ENCODE measurements at places on chromosomes 1 and 21. TPM values are rescaled to one million over a fixed set of nuclear protein-coding genes. Genes with fewer than 3 reads are reported as not detected.

- DNase-seq: no peak
- no peak overlapping the region for H3K27ac ChIP-seq
- no peak overlapping the region for H3K4me3 ChIP-seq
Measured at GRCh38 chr21:39363607-39364555, 15.0 kb upstream of the HMGN1 start.

GRCh38 chr1:19476450-19477190, 8.7 kb downstream of the CAPZB start:
- peak overlapping the region; percentile 95 for H3K27ac ChIP-seq
- H3K27me3 ChIP-seq: no peaks in the 10 kb centered on the region
- H3K4me1 ChIP-seq: peaks cover 93% of the 10 kb centered on the region
- peak overlapping the region; percentile 73 for H3K4me3 ChIP-seq
- peak; percentile 61 for DNase-seq
- H3K36me3 ChIP-seq: peaks cover 62% of the 10 kb centered on the region

GRCh38 chr1:43282220-43283195, 2.9 kb downstream of the C1orf210 start:
- peaks cover 8% of the 10 kb centered on the region for H3K27me3 ChIP-seq
- H3K4me3 ChIP-seq: no peak overlapping the region
- DNase-seq: no peak

GRCh38 chr1:238476841-238477240, 586.1 kb upstream of the ZP4 start:
- H3K4me1 ChIP-seq: no peaks in the 10 kb centered on the region
- no peak overlapping the region for H3K27ac ChIP-seq
- H3K36me3 ChIP-seq: no peaks in the 10 kb centered on the region
- H3K27me3 ChIP-seq: no peaks in the 10 kb centered on the region
- no peak for DNase-seq

- no peak overlapping the region for H3K27ac ChIP-seq
- H3K4me3 ChIP-seq: no peak overlapping the region
- peaks cover 7% of the 10 kb centered on the region for H3K36me3 ChIP-seq
- H3K27me3 ChIP-seq: peaks cover 3% of the 10 kb centered on the region
- no peak for DNase-seq
Measured at GRCh38 chr1:172917972-172918371, 132.8 kb downstream of the TNFSF18 start.

GRCh38 chr1:81305997-81306452, 494.7 kb upstream of the ADGRL2 start:
- no peak overlapping the region for H3K4me3 ChIP-seq
- H3K27ac ChIP-seq: no peak overlapping the region
- no peaks in the 10 kb centered on the region for H3K36me3 ChIP-seq
- no peak for DNase-seq
- H3K27me3 ChIP-seq: no peaks in the 10 kb centered on the region
- no peaks in the 10 kb centered on the region for H3K4me1 ChIP-seq

GRCh38 chr1:245875581-245876261, 631.4 kb downstream of the SMYD3 start:
- H3K36me3 ChIP-seq: no peaks in the 10 kb centered on the region
- no peak overlapping the region for H3K4me3 ChIP-seq
- no peak for DNase-seq

GRCh38 chr1:11858968-11859871, 475 bp upstream of the NPPB start:
- H3K4me1 ChIP-seq: peaks cover 16% of the 10 kb centered on the region
- H3K27me3 ChIP-seq: peaks cover 39% of the 10 kb centered on the region
- H3K36me3 ChIP-seq: no peaks in the 10 kb centered on the region
- DNase-seq: peak; percentile 88

DNA sequence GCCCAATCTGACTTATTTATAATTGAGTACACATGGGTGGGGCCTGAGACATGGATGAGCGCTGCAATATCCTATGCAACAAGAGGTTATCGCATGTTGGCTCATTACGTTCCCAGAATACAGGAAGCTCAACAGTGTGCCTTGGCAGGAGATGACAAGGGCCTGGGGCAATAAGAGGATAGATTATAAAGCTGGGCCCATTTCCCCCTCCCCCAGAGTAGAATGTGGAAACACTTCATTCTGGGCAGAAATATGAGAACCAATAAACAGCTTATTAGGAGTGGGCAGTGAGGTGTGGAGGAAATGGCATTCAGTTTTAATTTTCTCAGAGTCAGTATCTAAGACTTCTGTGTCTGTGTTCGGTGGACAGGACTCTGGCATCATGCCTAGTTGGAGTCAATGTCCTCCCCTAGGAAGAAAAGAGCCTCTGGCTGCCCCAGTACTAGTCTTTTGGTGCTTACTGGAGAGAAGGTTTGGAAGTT, 92.8 kb downstream of the PIK3R3 start:
- H3K4me1 ChIP-seq: peaks cover 6% of the 10 kb centered on the region
- no peaks in the 10 kb centered on the region for H3K36me3 ChIP-seq
- DNase-seq: no peak
- H3K27ac ChIP-seq: no peak overlapping the region
- no peak overlapping the region for H3K4me3 ChIP-seq
- peaks cover 3% of the 10 kb centered on the region for H3K27me3 ChIP-seq

- no peak overlapping the region for H3K27ac ChIP-seq
- peaks cover 28% of the 10 kb centered on the region for H3K27me3 ChIP-seq
- no peaks in the 10 kb centered on the region for H3K36me3 ChIP-seq
- H3K4me1 ChIP-seq: no peaks in the 10 kb centered on the region
- no peak overlapping the region for H3K4me3 ChIP-seq
Measured at GRCh38 chr1:35691080-35691479, 27.6 kb downstream of the C1orf216 start.

- H3K36me3 ChIP-seq: no peaks in the 10 kb centered on the region
- no peaks in the 10 kb centered on the region for H3K27me3 ChIP-seq
- H3K4me1 ChIP-seq: no peaks in the 10 kb centered on the region
- no peak overlapping the region for H3K4me3 ChIP-seq
- H3K27ac ChIP-seq: no peak overlapping the region
Measured at GRCh38 chr1:177444997-177445746, 274.4 kb downstream of the BRINP2 start.

DNA sequence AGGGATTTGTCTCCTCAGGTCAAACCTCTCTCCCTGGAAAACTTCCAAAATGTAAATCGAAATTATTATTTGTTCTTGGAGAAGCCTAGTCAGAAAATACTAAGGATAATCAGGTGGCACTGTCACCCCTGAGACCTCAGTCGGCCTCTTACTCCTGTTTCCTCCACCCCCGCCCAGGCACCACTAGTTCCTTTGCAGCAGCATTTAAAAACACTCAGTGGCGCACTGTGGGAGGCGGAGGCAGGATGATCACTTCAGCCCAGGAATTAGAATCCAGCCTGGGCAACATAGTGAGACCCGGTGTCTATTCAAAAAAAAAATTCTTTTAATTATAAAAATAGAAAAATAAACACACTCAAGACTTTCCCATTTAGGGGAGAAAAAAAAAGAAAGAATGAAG, 18.0 kb upstream of the IFNAR2 start:
- H3K27me3 ChIP-seq: no peaks in the 10 kb centered on the region
- peak overlapping the region; percentile 43 for H3K27ac ChIP-seq
- peaks cover 30% of the 10 kb centered on the region for H3K36me3 ChIP-seq
- DNase-seq: no peak

DNA sequence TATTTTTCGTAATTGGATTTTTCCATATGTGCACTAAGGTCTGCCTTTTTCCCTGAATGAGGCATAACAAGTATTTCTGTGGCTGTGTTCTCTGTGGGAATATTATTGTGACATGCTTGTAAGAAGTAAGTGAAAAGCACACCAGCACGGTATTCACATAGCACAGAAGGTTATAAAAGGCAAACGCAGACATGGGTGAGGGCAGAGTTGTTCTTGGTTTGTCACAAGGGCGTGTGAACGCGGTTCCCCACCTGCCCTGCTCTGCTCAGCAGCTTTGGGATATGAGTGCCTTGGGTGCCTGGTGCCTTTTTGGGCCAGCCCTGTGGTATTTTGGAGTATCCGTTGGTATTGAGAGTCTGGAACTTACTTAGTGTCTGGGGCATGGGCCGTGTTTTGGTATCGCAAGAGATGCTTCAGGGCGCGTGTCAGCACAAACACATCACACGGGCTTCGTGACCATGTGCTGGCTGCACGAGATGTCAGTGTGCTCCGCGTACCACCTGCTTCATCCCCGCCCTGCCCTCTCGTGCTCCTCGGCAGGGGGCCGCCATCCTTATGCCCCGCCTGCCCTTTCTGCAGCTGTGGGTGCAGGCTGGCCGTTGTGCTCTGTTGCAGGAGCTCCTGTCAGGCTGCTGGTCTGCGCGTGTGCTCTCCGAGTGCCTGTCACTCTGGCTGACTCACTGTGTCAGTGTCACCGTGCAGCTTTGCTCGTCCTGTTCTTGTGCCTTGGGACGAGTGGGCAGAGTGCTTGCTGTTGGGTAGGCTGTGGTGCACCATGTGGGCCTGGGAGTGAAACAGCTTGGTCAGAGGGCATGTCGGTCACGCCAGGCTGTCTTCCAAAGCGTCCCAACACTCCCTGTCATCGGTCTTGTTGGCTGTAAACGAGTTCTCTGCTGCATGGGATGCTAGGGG, 15.0 kb downstream of the SKI start:
- H3K36me3 ChIP-seq: peaks cover 23% of the 10 kb centered on the region
- H3K27me3 ChIP-seq: no peaks in the 10 kb centered on the region
- no peak overlapping the region for H3K27ac ChIP-seq
- H3K4me3 ChIP-seq: no peak overlapping the region
- no peak for DNase-seq
- peaks cover 43% of the 10 kb centered on the region for H3K4me1 ChIP-seq

DNA sequence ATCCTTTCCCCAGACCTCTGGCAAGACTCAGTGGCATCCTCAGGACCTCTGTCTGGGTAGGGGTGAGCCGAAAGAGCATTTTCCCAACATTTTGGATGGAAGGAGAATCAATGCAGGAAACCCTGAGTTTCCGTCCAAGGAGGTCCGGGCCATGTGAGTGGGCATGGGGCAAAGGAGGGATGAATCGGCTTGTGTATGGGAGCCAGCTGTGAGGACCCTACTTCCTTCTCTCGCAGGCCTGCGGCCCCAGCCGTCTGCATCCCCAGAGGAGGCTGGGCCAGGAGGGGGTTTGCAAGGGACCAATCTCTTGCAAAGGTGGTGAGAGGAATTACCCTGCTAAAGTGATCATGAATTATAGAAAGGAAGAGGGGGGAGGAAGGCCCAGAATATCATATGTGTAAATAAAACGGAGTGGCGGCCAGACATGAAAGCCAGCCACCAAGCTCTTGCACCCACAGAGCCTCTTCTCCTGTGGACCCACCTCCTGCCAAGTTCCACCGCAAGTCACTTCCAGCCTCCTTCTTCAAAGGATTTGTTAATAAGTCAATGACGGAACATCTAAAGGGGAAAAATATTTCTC, 48.2 kb upstream of the POU3F1 start:
- H3K4me3 ChIP-seq: no peak overlapping the region
- DNase-seq: no peak
- no peaks in the 10 kb centered on the region for H3K4me1 ChIP-seq
- H3K27ac ChIP-seq: no peak overlapping the region

GRCh38 chr1:29519108-29519787, 282.9 kb downstream of the PTPRU start:
- no peaks in the 10 kb centered on the region for H3K27me3 ChIP-seq
- no peak overlapping the region for H3K4me3 ChIP-seq
- no peak for DNase-seq
- H3K27ac ChIP-seq: no peak overlapping the region
- H3K36me3 ChIP-seq: no peaks in the 10 kb centered on the region
- H3K4me1 ChIP-seq: no peaks in the 10 kb centered on the region

DNA sequence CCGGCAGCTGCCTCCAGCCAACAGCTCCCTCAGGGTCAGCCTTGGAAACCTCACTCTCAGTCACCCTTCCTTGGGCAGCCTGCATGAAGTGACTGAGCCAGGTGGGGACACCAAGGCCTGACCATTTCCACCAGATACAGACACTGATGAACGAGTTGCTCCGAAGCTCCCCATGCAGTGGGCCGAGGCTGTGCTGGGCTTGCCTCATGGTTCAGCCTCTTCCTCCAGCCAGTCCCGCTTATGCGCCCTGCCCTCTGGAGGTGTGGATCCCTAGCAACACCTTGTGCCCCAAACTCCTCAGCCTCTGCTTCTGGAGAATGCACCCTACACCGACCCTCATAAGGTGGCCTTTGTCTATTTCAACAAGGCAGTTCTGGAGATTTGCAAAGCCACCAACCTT, 236.0 kb downstream of the RRAGC start:
- peaks cover 2% of the 10 kb centered on the region for H3K27me3 ChIP-seq
- no peak overlapping the region for H3K4me3 ChIP-seq
- no peaks in the 10 kb centered on the region for H3K4me1 ChIP-seq
- no peak overlapping the region for H3K27ac ChIP-seq

- peaks cover 2% of the 10 kb centered on the region for H3K27me3 ChIP-seq
- DNase-seq: no peak
- H3K4me1 ChIP-seq: no peaks in the 10 kb centered on the region
- no peak overlapping the region for H3K27ac ChIP-seq
- no peaks in the 10 kb centered on the region for H3K36me3 ChIP-seq
- H3K4me3 ChIP-seq: peak overlapping the region; percentile 3
Measured at GRCh38 chr1:76830373-76830772, 36.9 kb upstream of the ST6GALNAC5 start.

GRCh38 chr1:199701726-199702125, 325.8 kb upstream of the NR5A2 start:
- H3K36me3 ChIP-seq: no peaks in the 10 kb centered on the region
- DNase-seq: no peak
- H3K27ac ChIP-seq: no peak overlapping the region
- H3K4me1 ChIP-seq: no peaks in the 10 kb centered on the region
- peaks cover 11% of the 10 kb centered on the region for H3K27me3 ChIP-seq

- DNase-seq: no peak
- no peak overlapping the region for H3K27ac ChIP-seq
- no peaks in the 10 kb centered on the region for H3K4me1 ChIP-seq
- no peaks in the 10 kb centered on the region for H3K36me3 ChIP-seq
- H3K27me3 ChIP-seq: no peaks in the 10 kb centered on the region
Measured at GRCh38 chr21:16492892-16493291, 763.1 kb downstream of the USP25 start.

- no peaks in the 10 kb centered on the region for H3K27me3 ChIP-seq
- H3K4me1 ChIP-seq: no peaks in the 10 kb centered on the region
- H3K36me3 ChIP-seq: no peaks in the 10 kb centered on the region
- DNase-seq: no peak
- no peak overlapping the region for H3K4me3 ChIP-seq
Measured at GRCh38 chr1:171084091-171084490, 6.6 kb upstream of the FMO3 start.

DNA sequence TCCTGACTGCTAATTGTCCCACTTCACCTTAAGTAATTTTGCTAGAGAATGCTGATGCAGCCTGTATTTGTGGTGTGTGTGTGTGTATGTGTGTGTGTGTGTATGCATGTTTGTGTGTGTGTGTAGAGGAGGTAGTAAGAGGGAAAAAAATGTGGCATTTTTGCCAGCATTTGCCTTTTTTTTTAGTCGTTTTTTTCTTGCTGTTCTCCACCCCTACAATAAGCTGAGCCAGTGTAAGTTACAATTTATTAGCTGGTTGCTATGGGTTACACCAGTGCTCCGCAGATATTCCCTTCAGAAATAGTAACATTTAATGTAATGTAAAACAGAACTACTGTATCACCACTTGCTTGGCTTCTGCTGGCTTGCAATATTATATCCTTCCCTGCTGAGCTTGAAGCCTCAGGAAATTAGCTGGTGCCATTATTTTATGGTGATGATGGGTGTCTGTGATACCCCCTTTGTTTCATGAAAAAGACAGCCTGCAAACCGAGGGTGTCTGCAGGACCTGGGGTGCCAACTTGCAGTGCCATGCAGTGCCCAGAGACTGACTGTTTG, 23.4 kb upstream of the IGSF3 start:
- no peaks in the 10 kb centered on the region for H3K4me1 ChIP-seq
- DNase-seq: no peak
- H3K4me3 ChIP-seq: no peak overlapping the region
- H3K27ac ChIP-seq: no peak overlapping the region
- no peaks in the 10 kb centered on the region for H3K36me3 ChIP-seq

Gene TFF3
- total RNA-seq: not detected

Gene PALMD
- total RNA-seq: not detected

Gene CLCA4
- not detected for total RNA-seq

Gene PCAT6
- total RNA-seq: 0.83 TPM

Gene AK5
- 0.73 TPM for total RNA-seq

Gene CLCNKB
- total RNA-seq: not detected

Gene SLC25A33
- 4.1 TPM for total RNA-seq

Gene TTC22
- total RNA-seq: 5.0 TPM
